Erythroblast (primary cell): ENCODE measurements at places on chromosomes 6 and 20.

DNA sequence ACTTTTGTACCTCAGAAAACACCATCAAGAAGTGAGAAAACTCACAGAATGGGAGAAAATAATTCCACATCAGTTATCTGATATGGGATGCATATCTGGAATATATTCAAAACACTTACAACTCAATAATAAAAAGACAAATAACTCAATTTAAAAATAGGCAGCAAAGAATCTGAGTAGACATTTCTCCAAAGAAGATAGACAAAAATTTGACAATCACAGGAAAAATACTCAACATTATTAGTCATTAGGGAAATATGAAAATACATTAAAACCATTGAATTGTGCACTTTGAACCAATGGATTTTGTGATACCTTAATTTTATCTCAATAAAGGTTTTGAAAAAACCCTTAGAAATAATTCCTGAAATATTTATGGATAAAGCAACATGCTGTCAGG lies 36.9 kb upstream of the STMND1 start:
- DNase-seq = no peak

GRCh38 chr6:147438758-147439528 lies 69.5 kb upstream of the SAMD5 start:
- DNase-seq = no peak

DNA sequence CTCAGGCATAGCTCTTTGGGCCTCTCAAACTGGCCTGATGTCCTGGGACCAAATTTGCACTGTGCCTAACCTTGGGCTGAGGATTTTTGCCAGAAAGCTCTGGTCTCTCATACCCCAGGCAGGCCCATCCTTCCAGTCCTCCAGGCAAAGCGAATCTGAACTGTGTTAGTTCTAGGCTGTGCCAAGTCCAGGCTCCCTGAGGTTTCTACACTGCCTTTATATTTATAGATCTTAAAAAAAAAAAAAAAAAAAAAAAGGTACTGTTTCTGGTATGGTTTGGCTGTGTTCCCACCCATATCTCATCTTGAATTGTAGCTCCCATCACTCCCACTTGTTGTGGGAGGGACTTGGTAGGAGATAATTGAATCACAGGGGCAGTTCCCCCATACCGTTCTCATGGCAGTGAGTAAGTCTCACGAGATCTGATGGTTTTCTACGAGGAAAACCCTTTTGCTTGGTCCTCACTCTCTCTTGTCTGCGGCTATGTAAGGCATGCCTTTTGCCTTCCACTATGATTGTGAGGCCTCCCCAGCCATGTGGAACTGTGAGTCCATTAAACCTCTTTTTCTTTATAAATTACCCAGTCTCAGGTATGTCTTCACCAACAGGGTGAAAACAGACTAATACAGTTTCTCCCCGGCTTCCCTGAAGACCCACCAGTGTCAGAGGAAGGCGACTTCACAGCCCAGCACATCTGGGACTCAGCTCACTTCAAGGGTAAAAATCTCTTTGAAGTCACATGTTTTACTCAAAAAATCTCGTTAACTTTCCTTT lies 39.0 kb upstream of the TBXT start:
- DNase-seq = no peak

DNA sequence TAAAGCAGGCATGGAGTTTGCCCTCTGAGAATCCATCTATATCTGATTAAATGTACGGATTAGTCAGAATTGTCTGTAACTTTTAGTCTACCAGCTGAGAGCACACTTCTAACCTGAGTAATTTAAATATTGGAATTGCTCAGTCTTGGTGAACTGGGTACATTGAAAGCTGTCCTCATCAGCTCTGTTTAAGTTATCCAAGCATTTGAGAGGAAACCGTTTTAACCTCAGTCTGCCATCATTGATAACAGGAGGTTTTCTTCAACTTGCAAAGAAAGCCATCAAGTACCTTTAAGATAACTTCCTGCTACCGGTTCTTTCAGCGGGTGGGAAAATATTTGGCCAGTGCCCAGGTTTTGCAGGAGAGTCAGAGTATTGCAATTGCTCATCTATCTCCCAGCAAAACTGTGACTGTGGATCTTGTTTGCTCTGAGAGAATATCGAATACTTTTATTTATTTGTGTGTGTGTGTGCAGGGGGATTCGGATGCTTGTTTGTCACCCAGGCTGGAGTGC lies 31.1 kb upstream of the F13A1 start:
- DNase-seq = no peak

GRCh38 chr6:49252901-49253300 lies 210.2 kb downstream of the MMUT start:
- DNase-seq = no peak
